Fibroblast of lung (primary cell): ENCODE measurements at places on chromosomes 7 and 10. TPM values are rescaled to one million over a fixed set of nuclear protein-coding genes. Genes with fewer than 3 reads are reported as not detected.

Gene PON2
- 43.1 and 72.8 TPM in 2 replicates for total RNA-seq

Gene ZNF425
- 4.6 and 5.4 TPM in 2 replicates for total RNA-seq

Gene GPER1
- 1.5 and 2.3 TPM in 2 replicates for total RNA-seq

Gene ADAM12
- total RNA-seq: 21.0 and 33.9 TPM in 2 replicates

Gene ZNF316
- total RNA-seq: 13.0 and 13.9 TPM in 2 replicates

Gene SLC16A9
- 0.26 and 0.66 TPM in 2 replicates for total RNA-seq

Gene EGR2
- 0.33 and 2.1 TPM in 2 replicates for total RNA-seq

Gene CHCHD2
- total RNA-seq: 224 and 338 TPM in 2 replicates

DNA sequence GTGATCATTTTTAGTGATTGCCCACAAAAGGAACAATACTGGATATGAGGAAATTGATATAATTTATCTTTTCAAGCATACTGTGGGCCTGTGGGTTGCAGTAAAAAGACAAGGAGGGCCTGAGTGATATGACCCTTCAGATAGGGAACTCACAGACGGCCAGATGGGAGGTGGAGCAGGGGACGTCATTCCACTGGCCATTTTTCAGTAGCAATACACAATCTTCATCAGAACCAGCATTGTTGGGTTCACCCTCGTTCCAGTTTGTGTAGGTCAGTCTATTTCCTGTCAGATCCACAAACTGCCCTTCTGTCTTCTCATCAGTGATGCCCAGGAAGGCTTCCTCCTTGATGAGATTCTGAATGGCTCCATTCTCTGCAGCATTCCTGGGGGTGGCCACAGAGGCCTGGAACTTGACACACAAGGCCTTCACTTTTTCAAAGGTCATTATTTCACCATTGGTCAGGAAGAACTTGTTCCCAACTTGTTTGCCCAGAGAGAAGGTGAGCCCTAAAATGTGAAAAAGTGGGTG is 4.5 kb downstream of the MBL2 start:
- DNase-seq: no peak

- DNase-seq: no peak
These were observed 654.0 kb downstream of the SDK1 start for GRCh38 chr7:3955026-3955425.

DNA sequence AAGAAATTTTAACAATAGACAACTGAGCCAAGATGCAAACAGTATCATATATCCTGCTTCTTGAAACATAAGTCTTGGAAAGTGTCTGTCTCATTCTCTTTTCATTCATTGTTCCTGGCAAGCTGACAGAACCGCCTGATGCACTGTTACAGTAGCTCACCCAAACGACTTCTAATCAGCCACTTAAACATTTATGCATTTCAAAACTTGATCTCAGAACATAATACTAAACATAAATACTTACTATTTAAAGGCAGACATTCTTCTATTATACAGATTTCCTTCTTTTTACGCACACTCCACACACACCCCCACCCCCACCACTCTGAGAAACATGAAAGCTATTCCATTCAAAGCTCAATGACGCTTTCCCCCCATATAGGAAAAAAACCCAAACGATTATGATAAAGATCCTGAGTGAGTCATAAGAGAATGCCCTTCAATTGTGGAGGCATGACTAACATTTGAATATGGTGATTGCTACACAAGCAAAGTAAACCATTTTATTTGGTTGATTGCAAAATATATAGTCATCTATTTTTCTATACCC is 30.5 kb downstream of the SHTN1 start:
- DNase-seq: peak; percentile 87

GRCh38 chr7:55485501-55486191 is 86.7 kb downstream of the VOPP1 start:
- no peak for DNase-seq

GRCh38 chr10:78491812-78492211 is 458.1 kb downstream of the RPS24 start:
- DNase-seq: no peak

GRCh38 chr7:42527004-42527403 is 290.0 kb upstream of the GLI3 start:
- no peak for DNase-seq

DNA sequence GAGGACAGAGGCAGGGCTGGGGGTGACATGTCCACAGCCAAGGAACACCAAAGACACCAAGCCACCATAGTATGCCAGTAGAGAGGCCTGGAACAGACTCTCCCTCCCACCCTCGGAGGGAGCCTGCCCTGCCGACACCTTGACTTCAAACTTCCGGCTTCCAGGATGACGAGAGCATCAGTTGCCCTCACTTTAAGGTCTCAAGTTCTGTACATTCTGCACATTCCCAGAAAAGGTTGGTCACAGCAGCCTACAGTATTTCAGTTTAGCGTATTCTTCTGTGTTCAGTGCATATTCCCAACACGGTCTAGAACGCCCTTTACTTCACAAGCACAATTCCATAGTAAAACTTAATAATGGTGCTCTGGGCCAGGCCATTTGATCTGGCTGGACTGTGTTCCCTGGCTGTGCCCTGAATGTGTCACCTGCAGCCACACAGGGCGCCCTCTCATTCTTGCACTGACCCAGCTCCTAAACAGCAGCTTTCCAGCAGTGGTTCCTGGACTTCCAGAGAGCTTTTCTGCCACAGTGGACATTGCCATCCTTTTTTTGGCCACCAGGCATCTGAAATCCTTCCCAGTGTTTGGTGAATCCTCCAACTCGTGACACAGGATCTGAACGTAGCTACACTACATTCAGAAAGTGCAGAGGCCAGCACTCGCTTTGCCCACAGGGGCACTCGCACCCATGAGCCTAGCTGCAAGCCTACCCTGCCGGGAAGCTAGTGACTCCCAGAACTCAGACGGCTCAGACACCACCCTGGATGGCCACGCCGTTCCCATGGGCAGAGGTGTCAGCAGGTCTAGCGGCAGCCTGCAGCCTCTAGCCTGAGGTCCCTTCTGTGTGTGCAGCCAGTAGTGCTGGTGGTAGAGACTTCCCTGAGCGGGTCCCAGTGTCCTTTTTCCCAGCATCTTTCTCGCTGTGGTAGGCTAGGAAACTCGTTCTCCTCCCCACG is 36.4 kb upstream of the INSIG1 start:
- DNase-seq: no peak

GRCh38 chr7:93008833-93009232 is 108.9 kb downstream of the SAMD9 start:
- no peak for DNase-seq

DNA sequence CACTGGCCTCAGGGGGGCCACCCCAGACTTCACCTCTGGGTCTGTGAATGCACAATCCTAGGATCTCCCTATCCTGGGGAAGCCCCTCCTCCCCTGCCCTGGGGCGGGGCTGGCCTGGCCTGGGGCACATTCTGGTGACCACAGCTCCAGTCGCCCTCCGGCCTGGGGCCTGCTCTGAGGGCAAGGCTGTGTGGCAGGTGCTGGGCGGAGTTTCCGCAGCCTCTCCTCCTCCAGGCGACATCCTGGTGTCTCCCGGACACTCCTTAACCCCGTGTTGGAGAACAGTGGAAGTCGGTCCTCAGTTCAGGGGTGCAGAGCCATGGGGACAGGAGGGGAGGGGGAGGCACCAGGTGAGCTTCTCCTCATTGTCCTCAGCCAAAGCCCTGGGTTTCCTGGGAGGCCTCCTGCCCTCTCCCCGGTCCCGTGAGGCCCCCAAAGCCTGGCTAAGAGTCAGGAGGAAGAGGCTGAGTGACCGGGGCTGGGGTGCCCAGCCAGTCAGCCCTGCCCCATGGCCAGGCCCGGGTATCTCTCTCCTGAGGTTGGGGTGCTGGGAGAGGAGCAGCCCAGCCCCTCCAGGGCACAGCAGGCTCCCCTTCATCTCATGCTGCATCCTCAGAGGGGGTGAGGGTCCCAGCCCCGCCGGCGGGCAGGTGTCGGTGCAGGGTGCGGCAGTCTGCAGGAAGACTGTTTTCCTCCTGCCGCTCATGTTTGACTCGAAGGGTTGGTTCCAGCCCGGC is 22.6 kb downstream of the UNCX start:
- DNase-seq: no peak

DNA sequence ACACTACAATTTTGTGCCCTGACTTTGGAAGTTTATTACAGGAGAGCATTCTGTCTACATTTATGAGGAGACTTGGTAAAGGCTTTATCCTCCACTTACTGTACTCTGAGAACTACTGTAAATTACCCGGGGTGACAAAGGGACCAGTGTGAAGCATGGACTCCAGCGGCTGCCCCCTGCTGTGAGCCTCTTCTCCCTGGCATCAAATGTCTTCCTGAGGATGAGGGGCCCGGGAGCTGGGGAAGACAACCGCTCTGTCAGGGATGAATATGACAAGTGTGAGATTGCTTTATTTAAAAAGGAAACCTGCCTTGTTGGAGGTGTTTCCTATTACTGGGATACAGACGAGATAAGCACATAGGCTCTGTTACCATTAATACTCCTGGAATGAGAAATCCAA is 714.8 kb downstream of the CCSER2 start:
- no peak for DNase-seq

DNA sequence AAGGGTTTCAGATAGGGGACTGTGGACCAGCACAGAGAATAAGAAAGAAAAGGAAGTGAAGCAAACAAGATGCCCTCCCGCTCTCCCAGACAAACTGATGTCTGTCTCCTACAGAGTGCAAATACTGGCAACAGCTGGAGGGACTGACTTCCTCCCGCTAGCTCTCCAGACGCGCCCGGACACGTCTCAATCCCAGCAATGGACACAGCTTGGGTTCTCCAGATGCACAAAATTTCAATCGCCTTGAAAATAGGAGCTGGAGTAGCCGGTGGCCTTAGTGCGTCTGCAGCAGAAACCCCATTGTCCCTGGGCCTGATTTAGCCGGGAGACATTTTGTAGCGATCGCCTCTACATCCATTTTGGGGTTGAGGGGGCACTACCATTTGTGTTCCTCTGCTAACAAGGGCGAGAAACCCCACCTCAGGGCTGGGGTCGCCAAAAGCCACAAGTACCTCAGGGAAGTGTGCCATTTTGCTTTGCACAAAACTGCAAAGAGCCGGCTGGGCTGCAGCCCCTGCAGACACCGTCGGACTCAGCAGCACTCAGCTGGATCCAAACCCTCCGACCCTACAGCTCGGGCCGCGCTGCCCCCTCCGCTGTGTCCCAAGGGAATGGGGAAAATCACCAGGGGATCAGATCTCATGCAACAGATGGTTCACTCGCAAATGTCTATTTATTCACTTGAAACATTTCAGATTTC is 5.9 kb downstream of the CPA2 start:
- no peak for DNase-seq

DNA sequence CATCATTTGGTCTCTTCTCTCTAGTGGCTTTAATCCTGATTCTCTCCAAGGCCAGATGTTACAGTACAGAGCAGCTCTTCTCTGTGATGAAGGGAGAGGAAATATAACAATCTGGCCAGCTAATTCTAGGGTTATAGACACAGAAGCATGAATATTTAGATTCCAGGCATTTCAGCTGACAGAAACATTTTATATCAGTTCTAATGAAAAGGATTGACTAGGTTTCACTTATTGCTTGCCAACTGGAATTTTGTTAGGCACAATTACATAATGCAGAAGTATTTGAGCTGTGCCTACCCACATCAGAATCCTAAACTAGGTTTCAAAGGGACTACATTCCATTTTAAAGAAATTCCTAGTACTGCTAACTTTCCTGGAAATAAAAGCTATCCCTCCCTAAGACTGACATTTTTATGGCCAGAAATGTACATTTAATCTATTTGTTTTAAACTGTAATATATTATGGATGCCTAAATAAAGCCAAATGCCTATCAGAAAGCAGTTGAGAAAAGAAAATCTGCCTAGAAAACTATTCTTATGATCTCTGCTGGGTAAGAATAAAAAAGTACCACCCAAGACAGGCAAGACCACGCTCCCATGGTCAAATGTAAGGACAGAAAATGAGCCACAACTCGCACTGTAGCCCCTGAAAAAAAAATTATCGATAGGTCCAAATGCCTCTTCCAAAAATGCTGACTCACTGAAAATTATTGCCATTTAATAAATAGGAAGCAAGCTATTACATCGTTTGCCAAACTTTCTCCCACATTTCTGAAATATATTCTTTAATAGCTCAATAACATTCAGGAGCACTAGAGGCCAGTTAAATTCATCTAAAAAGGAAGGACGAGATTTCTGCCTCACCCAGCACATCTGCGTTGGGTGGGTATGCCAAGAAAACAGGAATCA is 498.1 kb downstream of the KCNMA1 start:
- DNase-seq: no peak

DNA sequence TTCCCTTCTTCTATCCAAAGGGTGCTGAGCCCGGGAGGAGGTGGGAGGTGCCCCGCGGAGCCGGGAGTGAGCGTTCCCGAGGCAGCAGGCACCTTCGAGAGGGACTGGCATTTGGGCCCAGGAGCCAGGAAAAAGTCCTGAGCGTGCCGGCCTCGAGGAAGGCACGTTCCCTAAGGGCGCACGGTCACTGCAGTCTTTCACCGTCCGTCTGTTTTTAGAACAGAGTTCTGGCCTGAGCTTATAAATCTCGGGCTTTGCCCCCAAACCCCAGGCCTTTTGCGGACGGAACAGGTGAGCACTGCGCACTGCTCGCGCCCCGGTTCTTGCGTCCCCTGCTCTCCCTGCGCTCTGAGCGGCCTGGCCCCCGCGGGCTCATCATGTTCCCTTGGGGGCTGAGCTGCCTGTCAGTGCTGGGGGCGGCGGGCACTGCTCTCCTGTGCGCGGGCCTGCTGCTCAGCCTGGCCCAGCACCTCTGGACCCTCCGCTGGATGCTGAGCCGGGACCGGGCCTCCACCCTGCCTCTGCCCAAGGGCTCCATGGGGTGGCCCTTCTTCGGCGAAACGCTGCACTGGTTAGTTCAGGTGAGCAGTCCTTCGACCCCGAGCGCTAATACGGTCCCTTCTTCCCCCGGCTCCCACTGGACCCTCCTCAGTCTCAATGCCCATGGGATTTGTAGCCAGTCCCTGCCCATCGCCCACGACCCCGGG is 442 bp downstream of the CYP26C1 start:
- DNase-seq: no peak

DNA sequence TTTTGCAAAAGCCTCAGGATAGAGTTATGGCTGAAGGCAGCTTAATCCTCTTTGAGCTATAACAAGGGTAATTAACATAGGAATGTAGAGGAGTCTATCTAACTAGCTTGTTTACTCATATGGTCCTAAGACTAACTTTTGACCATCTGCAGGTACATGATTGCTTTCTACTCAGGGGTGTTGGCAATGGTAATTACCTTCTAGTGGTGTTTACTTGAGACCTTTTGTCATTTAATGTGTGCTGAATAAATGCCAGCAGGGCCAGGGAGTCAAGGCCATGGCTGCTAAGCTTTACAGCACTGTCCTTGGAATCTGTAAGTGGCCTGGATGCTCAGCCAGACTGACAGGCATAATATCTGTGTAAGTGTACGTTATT is 1325.0 kb downstream of the XPNPEP1 start:
- DNase-seq: no peak

- peak; percentile 58 for DNase-seq
These were observed 141.3 kb downstream of the GRK5 start for GRCh38 chr10:119348516-119349240.

GRCh38 chr10:52348037-52348564 is 34.0 kb downstream of the DKK1 start:
- no peak for DNase-seq
